ENCODE measurements at places on chromosomes 12 and 14. TPM values are rescaled to one million over a fixed set of nuclear protein-coding genes. Genes with fewer than 3 reads are reported as not detected.

The HOXC9 gene
- not detected for total RNA-seq

The CEBPE gene
- total RNA-seq, result not detected

The TRIAP1 gene
- total RNA-seq, result 31.9 TPM

The CMA1 gene
- total RNA-seq, result not detected

Measured in T-helper 2 cell treated with Interferon-gamma antibody and Interleukin-4, amounts not matched to agents 100 ng/mL and 5 ng/mL, for 36 hours (primary cell).